ENCODE measurements at places on chromosomes 4 and X.

DNA sequence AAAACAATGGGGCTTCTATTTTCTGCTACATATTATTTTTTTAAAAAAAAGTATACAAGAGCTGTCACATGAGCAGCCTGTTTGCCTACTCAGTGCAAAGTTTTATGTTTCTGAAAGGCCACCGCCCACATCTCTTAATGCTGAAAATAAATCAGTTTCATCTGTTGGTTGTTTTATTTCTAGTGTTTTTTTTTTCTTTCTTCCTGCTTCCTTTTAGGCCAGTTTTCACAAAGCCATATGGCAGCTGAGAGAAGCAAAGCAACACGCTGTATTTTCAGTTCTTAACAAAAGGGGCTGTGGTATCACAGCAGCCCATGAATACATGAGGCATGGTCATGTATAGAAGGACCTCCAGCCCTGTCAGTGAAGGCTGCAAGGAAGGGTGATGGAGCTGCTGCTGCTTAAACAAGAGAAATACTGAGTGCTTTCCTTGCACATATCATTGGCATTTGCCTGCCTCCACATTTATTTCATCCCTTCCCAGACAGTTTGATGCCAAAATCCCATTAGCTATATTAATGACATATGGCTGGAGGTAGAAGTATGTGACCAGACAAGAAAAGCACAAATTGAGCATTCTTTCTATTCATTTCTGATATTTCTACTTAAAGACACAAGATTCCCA, 172.5 kb downstream of the PCDH18 start:
- DNase-seq: no peak
- H3K27me3 ChIP-seq: no peaks in the 10 kb centered on the region
- H3K4me3 ChIP-seq: no peak overlapping the region
- no peaks in the 10 kb centered on the region for H3K36me3 ChIP-seq
- no peaks in the 10 kb centered on the region for H3K4me1 ChIP-seq
- no peak overlapping the region for H3K27ac ChIP-seq

DNA sequence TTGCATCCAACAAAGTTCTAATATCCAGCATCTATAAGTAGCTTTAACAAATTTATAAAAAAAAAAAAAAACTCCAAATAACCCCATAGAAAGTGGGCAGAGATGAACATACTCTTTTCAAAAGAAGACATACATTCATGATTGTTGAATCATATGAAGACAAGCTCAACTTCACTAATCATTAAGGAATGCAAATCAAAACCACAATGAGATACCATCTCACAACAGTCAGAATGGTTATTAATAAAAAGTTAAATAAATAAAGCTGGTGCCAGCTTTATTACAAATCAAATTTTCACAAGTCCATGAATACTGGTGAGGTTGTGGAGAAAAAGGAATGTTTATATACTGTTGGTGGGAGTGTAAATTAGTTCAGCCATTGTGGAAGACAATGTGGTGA, 592.0 kb downstream of the IQCM start:
- no peak overlapping the region for H3K4me3 ChIP-seq
- no peaks in the 10 kb centered on the region for H3K4me1 ChIP-seq
- H3K36me3 ChIP-seq: no peaks in the 10 kb centered on the region
- no peak for DNase-seq

GRCh38 chr4:68256284-68256683, 10.8 kb upstream of the TMPRSS11B start:
- H3K4me1 ChIP-seq: no peaks in the 10 kb centered on the region
- H3K36me3 ChIP-seq: no peaks in the 10 kb centered on the region
- peak; percentile 89 for DNase-seq
- no peak overlapping the region for H3K27ac ChIP-seq
- no peaks in the 10 kb centered on the region for H3K27me3 ChIP-seq
- no peak overlapping the region for H3K4me3 ChIP-seq

DNA sequence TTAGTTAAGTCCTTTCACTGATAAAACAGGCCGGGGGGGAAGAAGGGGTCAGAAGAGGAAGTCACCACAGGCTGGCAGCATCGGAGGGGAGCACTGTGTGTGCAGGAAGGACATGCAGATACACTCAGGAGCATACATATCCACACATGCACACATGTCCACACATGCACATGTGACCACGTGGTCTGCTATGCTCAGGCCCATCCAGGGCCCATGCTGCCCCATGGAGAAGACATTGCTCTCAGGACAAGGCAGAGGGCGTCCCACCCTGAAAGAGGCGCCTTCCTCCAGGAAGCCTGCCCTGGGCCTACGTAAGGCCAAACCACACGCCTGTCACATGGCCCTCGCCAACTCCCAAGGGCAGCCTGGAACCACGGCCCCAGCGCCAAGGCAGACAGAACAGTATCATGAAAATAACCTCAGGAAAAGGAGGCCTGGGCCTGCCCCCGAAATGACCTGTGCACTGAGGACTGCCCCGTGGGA, 15.8 kb downstream of the WDR1 start:
- no peak for DNase-seq
- H3K4me1 ChIP-seq: no peaks in the 10 kb centered on the region
- H3K27me3 ChIP-seq: no peaks in the 10 kb centered on the region

- H3K36me3 ChIP-seq: no peaks in the 10 kb centered on the region
- H3K27ac ChIP-seq: no peak overlapping the region
- H3K4me1 ChIP-seq: no peaks in the 10 kb centered on the region
- H3K27me3 ChIP-seq: no peaks in the 10 kb centered on the region
- no peak for DNase-seq
These were observed 154.0 kb upstream of the RADX start for GRCh38 chrX:106457802-106458201.

- DNase-seq: peak; percentile 66
- no peak overlapping the region for H3K4me3 ChIP-seq
- no peaks in the 10 kb centered on the region for H3K27me3 ChIP-seq
- H3K4me1 ChIP-seq: no peaks in the 10 kb centered on the region
- no peaks in the 10 kb centered on the region for H3K36me3 ChIP-seq
- no peak overlapping the region for H3K27ac ChIP-seq
These were observed 10.4 kb upstream of the FAM13A start for GRCh38 chr4:89067417-89067816.

DNA sequence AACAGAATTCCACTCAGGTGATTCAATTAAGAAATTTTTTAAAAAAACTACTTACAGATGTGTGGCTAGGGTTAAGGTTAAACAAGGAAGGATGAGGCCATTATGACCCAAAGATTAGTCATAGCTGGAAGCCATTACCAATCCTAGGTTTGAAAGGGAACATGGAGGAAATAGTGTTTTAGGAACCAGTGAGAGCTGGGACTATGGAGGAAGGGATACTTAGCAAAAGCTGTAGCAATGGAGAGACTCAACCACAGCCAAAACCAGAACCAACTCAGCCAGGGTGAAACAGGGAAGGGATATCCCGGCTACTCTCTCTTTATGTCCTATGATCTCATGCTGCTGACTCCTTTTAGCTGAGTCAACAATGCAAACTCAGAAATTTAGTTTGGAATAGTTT, 148.6 kb upstream of the CNKSR2 start:
- H3K4me1 ChIP-seq: no peaks in the 10 kb centered on the region
- H3K27ac ChIP-seq: no peak overlapping the region
- H3K4me3 ChIP-seq: no peak overlapping the region
- no peaks in the 10 kb centered on the region for H3K36me3 ChIP-seq
- no peaks in the 10 kb centered on the region for H3K27me3 ChIP-seq
- no peak for DNase-seq

GRCh38 chr4:112189754-112190153, 41.8 kb upstream of the AP1AR start:
- no peak overlapping the region for H3K4me3 ChIP-seq
- no peaks in the 10 kb centered on the region for H3K4me1 ChIP-seq
- no peaks in the 10 kb centered on the region for H3K36me3 ChIP-seq
- DNase-seq: peak; percentile 9
- H3K27me3 ChIP-seq: no peaks in the 10 kb centered on the region

- H3K27me3 ChIP-seq: no peaks in the 10 kb centered on the region
- H3K36me3 ChIP-seq: no peaks in the 10 kb centered on the region
- no peak overlapping the region for H3K27ac ChIP-seq
- H3K4me1 ChIP-seq: no peaks in the 10 kb centered on the region
- no peak overlapping the region for H3K4me3 ChIP-seq
These were observed 26.7 kb downstream of the PDK3 start for GRCh38 chrX:24491741-24492140.

GRCh38 chr4:138749303-138749702, 266.3 kb upstream of the NOCT start:
- H3K4me1 ChIP-seq: no peaks in the 10 kb centered on the region
- H3K4me3 ChIP-seq: no peak overlapping the region
- no peaks in the 10 kb centered on the region for H3K27me3 ChIP-seq
- no peaks in the 10 kb centered on the region for H3K36me3 ChIP-seq
- peak; percentile 23 for DNase-seq

Measured in mesendoderm (in vitro differentiated cells).